ENCODE measurements at places on chromosomes 12 and 14.

- DNase-seq: no peak
These were observed 372.9 kb upstream of the FAR2 start for GRCh38 chr12:28776220-28776619.

GRCh38 chr12:120286768-120287490 lies 4.8 kb downstream of the RNU4-2 start:
- DNase-seq: no peak

DNA sequence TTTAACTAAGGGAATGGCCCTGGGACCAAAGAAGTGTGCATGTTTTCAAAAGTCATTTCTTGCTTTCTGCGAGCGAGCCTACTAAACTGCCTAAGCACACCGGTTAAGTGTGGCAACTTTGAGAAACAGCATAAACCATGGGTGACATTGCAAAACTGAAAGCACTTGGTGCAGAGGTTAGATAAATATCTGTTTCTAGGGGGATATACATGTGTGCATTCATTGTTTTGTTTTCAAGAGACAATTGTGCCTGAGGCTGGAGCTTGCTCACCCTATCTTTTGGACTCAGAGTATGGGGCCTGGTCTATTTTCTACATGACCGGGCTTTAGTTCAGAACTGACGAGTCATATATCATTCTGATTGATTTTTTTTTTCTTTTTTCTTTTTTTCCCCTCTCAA lies 923.4 kb downstream of the NRXN3 start:
- no peak for DNase-seq

- DNase-seq: no peak
These were observed 3.7 kb downstream of the MVK start for GRCh38 chr12:109577311-109577710.

- DNase-seq: no peak
These were observed at the start of gene RAB15 for GRCh38 chr14:64971943-64972791. TSS of gene RAB15 (minus strand) at chr14:64972336. CDS start at chr14:64972076, 260 bp downstream.

DNA sequence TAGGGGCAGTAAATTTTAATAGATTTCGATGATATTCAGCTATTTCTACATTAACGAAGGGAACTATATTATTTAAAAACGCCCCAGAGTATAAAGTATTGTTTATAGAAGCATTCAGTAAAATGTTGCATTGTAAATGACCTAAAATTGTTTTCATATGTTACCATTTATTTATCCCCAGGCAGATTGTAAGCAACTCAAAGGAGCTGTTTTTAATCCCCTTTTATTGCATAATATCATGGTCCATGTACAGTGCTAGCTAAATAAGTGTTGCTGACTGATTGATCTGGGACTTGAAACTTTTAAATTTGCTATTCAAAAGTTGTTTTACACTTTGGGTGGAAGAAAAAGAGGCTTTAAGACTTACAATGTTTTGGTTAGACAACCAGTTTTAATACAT lies 199.0 kb upstream of the SLC38A2 start:
- no peak for DNase-seq

Measured in stimulated activated CD8-positive, alpha-beta memory T cell treated with anti-CD3 and anti-CD28 coated beads, Interleukin-7, amount 100 ng/mL, for 24 hours (primary cell).